ENCODE measurements at places on chromosomes 5 and 9.

DNA sequence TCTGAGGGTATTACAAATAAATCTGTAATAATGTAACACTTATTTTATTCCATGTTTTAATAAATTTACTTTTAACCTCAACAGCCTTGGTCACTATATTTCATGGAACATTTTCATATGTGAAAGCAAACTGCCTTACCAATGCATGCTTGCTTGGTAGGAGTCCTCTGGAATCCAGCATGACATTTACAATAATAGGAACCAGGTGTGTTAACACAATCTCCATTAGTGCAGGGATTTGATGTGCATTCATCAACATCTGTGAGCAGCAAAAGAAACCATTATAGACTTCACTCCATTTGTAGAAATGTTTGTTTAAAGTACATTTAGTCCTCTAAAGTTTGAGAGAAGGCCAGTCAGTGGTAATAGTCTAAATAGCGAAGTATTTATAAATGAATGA is 159.4 kb downstream of the FBN2 start:
- DNase-seq = no peak

DNA sequence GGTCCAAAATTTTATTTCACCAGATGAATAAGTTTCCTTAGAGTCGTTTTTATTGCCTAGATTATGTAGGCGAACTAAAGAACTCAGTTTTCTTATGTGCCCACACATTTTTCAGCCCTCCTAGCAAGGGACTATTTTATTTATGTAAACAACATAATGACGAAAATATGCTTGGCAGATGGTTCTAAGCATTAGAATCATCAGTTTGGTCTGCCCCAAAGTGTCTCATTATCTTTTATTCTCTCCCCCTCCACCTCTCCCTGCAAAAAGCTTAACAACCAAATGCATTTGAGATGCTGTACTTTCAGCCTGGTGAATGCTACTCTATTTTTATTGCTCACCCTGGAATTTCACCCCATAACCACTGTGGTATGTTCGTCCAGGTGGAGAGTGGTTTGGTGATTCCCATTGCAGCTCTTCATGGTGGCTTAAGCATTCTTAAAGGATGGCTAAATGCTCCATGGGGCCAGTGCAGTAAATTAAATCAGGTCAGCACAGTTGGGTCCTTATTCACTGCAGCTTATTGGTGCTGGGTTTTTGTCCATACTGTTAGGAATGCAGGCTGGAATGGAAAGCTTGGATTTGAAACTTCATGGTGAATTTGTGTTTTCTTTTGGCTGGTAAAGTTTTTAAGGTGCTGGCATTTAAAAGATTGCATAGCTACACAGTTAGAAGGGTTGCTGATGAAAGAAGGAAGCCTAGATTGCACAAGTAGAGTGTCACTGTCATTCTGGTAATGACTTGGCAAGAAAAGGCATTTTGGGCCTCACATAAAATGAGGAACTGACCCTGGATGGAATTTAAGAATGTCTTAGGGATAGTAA is 39.2 kb downstream of the TLE4 start:
- DNase-seq = peak; percentile 99

DNA sequence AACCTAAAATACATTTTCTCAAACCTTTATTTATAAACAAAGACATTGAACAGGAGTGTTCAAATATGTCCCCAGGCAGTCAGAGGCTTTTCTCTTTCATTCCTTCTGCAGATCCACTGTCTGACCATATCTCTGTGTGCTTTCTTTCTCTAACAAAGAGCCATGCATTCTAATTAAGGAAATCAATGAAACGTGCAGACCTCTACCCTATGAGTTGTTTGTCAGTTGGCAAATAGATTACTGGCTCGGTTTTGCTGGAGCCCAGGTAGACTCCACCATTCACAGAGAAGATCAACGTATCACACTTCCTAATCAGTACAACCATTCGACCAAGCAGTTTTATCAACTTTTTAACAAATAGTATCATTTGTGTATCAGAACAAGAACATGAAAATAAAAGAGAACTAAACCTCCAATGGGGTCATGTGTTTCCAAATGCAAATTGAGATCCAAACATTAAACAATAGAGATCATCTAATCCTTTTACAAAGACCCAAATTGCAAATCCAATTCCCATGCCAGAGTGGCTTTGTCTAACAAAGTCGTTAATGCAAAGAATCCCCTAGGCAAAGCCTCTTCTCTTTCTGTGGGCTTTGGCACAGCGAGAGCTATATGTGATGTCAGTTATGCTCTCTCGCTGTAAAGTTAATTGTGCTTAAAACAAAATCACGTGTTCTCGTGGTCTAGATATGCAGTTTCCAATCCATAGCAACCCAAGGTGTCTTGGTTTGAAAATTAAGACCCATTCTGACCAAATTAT is 16.8 kb downstream of the KLF4 start:
- no peak for DNase-seq

DNA sequence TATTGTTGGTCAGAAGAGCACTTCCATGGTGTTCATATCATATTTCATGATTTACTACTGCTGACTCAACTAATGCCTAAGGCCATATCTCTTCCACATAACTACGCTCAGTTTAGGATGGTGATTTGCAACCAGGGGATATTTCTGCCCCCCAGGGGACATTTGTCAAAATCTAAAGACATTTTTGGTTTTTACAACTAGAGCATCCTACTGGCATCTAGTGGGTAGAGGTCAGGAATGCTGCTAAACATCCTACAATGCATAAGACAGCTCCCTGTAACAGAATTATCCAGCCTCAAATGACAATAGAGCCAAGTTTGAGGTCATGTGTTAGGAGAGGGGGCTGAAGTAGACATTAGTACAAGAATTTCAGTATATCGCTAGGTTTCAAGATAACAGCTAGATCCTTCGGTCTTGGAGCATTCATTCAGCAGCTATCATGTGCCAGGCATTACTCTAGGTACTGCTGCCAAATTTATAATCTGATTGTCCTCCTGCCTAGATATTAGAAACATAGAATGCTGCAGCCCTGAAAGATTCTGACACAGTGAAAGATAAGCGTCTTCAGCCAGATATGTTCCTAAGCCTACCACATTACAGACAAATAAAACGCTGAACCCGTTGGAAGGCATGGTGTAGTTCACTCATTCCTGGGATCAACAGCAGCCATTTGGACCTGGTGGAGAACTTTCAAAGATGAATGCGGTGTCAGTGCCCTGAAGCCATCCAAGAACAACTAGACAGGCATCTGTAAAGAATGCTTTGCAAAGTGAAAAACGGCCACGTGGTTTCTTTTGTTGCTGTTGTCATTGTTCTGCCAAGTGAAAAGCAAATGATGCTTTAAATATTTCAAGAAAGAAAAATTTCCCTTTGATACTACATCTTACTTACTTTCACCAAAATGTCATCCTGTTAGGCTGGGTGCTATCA is 55.5 kb upstream of the FST start:
- DNase-seq = peak; percentile 60

GRCh38 chr5:67305913-67306710 is 109.5 kb upstream of the CD180 start:
- no peak for DNase-seq

DNA sequence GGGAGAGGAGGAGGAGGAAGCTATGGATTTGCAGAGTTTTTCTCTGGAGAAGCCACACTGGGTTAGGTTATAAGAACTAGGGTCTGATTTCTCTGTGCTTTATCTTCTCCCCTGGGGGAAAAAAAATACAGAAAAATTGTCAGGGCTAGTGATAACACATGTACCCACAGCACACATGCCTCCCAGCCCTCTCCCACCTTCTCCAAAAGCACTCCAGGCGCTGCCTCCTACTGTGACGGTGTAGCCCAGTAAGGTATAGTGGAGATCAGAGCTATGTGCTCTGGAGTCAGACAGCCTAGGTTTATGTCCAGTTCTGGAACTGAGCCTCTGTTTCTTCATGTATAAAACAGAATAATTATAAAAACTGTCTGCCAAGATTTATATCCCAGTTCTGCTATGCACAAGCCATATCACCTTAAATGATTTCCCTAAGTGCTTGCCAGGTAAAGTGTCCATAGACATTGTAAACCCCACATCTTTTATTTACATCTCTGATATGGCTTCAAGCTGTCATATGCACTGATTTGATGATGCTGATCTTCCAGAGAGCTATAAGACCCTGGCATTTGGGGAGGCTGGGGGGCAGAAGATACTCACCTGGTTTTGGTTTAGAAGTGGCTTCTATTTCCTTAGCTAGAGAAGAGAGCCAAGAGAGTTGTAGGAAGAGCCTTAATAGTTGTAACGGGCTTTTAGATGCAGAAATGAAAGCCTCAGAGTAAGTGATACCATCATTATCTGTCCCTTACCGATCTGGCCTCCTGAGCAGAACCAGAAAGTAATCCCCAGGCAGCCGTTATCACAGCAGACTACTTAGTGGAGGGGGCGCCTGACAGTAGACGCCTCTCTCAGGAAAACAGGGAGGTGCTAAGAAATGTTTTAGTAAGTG is 7.6 kb downstream of the SLC1A3 start:
- no peak for DNase-seq

Data from AG10803 (cell line).